Activated CD4-positive, alpha-beta memory T cell treated with anti-CD3 and anti-CD28 coated beads, Interleukin-2, amount 10 ng/mL, durations not matched to agents 7 days and 5 days (primary cell): ENCODE measurements at places on chromosomes 6 and 20. TPM values are rescaled to one million over a fixed set of nuclear protein-coding genes. Genes with fewer than 3 reads are reported as not detected.

DNA sequence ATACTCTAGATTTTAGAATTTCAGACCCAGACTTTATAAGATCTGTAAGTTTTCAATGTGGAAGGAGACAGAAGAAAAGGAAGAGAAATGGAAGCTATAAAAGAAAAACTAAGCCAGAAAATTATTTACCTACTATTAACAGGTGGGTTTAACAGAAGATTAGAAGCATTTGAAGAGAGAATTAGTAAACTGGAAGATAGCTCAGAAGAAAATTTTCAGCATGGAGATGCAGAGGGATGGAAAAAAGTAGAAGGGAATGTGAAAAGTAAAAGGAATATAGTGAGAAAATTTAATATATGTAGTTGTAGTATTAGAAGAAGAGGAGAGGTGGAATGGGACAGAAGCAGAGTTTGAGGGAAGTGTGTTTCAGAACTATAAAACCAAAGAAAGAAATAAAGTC is 56.1 kb downstream of the QKI start:
- DNase-seq, result no peak

- no peak for DNase-seq
Measured at GRCh38 chr6:137093183-137094069, 48.7 kb upstream of the IL20RA start.

GRCh38 chr6:110653381-110653780 is 161.9 kb downstream of the CDK19 start:
- no peak for DNase-seq

DNA sequence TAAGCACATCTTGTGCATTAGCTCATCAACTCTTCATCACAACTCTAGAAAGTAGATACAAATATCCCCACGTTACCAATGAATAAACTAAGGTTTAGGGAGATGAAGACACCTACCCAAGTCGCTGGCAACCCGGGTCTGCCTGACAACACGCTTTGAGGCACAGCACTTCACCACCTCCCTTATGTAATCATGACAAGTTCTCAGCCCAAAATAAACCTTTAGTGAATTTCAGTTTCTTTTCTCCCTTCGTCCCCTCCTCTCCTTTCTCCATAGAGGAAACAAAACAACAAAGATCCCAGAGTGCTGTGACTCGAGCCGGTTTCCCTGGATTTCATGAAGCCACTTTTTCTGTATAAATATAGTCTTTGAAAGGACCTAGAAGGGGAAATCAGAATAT is 105.4 kb downstream of the MAFB start:
- no peak for DNase-seq

DNA sequence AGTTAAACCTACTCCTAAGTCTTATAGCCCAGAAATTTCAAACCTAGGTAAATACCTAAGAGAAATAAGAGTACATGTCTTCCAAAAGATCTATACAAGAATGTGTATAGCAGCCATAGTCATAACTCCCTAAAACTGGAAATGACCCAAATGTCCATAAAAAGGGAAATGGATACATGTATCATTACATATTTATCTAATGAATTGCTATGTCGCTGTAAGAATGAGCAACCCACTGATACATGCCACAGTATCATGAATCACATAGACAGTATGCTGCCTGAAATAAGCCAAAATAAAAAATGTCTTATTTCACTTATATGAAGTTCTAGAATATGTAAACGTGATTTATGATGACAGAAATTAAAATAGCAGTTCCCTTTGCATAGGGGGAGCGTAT is 679.5 kb downstream of the MAFB start:
- no peak for DNase-seq

DNA sequence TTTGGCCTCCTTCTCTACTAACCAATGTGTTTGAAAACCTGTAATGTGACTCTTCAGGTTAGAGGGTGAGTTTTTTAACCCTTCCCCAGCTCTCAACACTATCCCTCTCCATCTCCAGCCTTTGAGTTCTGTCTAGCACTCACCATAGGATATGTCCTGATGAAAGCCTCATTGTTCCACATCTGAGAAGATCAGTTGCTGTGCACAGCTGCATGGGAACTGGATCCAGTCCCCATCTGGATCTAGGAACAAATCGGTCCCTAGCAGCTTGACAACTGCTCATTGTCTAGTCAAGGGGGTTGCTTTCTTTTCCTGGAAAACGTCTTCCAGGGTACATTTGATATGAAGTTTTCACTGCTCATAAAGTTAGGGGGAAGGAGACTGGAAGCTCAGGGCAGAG is 45.4 kb upstream of the AGPAT4 start:
- DNase-seq, result no peak

DNA sequence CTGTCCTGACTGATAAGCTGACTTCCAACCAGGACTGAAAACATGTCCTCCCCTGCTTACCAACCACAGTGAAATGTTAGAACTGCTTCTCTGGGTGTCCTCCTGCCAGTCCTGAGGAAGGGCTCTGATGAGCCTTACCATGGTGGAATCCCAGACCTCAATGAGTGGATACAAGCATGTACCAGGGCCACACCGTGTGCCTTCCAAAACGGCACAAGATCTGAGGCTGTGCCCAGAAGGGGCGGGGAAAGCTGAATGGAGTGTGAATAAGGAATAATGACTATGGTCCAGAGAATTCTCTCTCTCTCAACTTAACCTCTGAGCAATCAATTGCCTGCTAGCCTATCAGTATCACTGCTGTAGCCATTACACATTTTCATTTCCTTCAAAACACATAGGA is 51.7 kb downstream of the PDE10A start:
- no peak for DNase-seq

DNA sequence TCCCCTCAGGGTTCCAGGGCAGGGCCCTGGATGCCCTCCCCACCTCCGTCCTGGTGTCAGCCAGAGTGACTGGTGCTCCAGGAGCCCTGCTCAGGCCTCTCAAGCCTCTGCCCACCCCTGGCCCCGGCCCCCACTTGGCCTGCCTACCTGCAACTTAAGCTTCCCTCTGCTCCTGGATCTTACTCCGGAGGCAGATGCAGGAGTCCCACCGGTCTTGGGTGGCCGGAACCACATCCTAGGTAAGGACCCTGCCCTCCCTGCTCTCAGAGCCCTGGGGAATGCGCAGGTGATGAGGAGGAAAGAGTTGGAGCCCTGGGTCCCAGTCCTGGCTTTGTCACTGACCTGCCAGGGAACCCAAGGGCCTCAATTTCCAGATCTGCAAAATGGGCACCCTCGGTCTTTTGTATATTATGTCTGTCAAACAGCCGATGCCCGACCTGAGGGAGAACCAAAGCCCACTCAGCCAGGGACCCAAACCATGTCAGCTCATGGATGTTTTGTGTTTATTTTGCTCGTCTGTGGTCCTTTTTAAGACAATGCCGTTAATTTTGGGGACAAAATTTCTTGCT is 34.5 kb upstream of the BPIFA2 start:
- DNase-seq, result no peak

- DNase-seq, result no peak
Measured at GRCh38 chr6:139549561-139550070, 175.2 kb upstream of the CITED2 start.

- no peak for DNase-seq
Measured at GRCh38 chr6:150406948-150407347, 38.1 kb downstream of the IYD start.

DNA sequence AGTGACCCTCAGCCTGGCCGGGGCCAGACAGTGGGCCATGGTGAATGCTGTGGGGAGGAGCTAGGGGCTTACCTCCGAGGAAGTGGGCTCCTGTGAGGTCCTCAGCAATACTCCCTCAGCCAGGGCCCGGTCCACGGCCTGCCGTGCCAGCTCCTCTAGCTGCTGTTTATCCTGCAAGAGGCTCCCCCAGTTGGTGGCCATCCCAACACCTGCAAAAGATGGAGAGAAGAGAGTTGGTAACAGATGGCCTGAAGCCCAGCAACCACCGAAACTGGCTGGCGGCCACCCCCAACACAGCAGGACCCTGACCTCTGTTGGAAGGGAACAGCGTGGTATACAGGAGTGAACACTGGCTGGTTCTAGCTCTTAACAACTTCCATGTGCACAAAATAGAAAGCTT is 4.0 kb downstream of the GSS start:
- DNase-seq, result no peak

- DNase-seq, result no peak
Measured at GRCh38 chr6:142155895-142156757, 9.1 kb downstream of the VTA1 start.

DNA sequence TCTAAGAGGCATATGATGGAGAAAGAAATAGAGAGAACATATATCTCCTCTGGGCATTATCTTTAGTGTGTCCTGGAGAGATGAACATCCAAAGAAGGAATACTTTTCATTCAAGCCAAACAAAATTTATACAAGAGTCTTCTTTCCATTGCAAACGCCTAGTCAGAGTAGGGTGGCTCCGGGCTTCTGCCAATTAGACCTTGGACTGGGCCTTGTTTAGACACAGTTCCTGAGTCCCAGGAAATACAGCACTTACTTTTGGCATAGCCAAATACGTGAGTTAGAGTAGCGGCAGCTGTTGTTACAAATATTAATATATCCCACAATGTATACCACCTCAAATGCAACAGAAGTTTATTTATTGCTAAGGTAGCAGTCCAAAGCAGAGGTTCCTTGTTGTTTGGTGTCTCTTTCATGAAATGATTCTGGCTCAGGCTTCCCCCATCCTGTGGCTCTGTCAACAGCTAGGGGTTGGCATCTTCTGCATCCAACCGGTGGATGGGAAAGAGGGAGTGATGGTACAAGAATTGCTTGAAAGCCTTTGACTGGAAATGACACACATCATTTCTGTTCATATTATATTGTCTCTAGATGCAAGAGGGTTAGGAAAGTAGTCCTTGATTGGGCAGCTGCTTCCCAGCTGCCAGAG is 148.0 kb upstream of the SPACA1 start:
- no peak for DNase-seq

DNA sequence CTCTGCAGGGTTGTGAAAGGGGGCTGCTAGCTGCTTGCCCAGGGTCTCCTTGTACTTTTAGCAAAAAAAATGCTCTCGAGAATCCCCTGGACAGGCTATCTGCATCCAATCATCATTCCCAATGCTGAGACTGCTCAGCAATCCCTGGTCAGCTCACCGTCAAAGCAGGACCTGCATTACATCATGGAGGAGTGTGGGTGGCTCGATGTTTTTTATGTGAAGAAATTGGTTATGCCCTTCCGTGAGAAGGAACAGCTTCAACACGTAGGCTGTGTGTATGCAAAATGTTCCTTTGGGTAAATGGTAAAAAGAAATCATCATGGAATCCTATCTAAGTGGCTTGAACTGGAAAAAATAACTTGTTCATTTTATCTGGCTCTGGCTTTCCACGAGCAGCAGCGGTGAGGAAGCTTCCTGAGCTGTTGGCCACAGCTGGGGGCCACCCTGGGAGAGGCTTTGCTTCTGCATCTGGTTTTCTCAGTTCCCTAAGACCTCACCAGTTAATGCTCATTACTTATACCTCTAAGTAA is 111.4 kb downstream of the FYN start:
- DNase-seq, result no peak

Gene MEI4
- not detected for total RNA-seq

GRCh38 chr6:157770946-157771345 is 52.1 kb upstream of the SNX9 start:
- DNase-seq, result no peak

DNA sequence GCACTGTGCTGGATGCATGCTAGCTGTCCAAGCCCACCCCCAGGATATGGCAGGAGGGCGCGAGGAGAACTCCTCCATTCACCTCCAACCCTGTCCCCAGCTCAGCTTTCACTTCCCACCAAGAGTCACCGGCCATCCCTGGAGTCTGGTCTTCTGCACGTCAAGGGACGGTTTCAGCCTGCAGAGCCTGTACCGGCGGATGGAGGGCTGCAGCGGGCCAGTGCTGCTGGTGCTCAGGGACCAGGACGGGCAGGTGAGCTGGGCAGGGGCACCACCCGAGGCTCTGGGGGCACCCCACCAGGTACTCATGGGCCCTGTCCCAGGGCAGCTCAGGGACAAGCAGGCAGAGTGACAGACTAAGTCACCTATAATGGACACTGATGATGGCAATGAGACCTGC is 3.0 kb downstream of the TLDC2 start:
- DNase-seq, result no peak

Gene MOXD1
- not detected for total RNA-seq

DNA sequence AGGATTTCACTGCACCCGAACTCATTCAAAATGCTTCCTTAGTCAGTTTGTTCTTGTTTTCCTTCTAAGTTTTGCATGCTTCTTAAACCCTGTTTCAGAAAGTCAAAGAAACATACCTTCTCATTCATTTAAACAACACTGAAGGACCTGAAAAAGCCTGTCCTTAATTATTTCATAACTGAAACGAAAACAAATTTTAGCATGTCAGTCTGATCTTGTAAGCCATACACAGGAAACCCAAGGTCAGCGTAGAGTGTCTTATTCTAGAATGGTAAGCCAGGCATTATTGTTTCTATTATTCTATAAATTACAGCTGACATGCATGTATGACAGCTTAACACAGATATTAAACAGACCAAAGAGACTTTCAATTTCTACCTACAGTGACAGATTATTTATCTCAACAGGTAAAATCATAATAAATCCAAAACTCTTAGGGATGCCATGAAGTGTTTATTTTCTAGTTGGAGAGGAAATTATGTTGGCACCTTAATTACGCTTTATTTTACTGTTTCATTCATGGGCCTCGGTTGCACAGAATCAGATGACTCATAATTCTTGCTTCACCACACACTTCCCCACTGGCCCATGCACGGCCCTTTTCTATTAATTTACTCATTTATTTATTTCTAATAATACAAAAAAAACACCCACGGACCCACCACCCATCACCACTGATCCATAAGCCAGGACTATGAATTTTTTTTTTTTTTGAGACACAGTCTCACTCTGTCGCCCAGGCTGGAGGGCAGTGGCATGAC is 39.3 kb upstream of the DUSP22 start:
- no peak for DNase-seq

DNA sequence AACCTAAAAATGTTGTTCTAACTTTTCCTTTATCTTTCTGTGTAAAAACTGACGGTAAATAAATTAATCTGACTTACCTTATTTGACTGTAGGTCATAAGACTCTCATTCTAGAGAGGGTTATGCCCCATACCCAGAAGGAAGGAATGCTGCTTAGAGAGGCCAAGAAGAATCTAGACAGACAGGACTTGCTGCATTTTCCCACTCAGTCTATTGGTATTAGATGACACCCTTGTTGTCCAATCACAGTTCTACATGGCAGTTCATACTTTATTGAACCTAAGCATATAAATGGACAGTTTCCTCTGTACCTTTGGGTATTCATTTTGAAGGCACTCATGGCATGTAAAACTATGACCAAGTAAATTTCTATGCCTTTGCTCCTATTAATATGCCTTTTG is 359.6 kb upstream of the ID4 start:
- no peak for DNase-seq

GRCh38 chr6:107646776-107647438 is 157.0 kb downstream of the SOBP start:
- no peak for DNase-seq

- DNase-seq, result no peak
Measured at GRCh38 chr20:33566781-33567603, 77.1 kb downstream of the CBFA2T2 start.

DNA sequence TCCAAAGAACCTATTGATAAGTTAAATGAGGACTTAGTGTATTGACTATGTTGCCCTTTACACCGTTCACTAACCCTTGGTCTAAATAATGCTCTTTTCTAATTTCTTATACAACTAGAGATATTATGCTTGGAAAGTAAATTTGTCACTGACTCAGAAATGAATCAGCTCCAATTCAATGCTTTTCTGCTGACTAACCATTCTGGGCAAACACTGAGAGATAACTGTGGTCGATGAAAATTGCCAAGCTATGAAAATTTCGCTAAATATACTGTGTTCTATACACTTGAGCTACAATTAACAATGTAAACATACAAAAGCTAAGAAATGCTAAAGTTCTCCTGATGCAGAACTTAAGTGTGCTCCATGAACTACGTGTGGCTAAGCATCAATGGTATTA is 23.1 kb upstream of the FBXO9 start:
- no peak for DNase-seq
